ENCODE measurements at places on chromosomes 12 and 14. TPM values are rescaled to one million over a fixed set of nuclear protein-coding genes. Genes with fewer than 3 reads are reported as not detected.
A peak's percentile ranks its signal among the peaks of the same experiment; 100 is the strongest.

The NUP37 gene
- 13.2 TPM for total RNA-seq

DNA sequence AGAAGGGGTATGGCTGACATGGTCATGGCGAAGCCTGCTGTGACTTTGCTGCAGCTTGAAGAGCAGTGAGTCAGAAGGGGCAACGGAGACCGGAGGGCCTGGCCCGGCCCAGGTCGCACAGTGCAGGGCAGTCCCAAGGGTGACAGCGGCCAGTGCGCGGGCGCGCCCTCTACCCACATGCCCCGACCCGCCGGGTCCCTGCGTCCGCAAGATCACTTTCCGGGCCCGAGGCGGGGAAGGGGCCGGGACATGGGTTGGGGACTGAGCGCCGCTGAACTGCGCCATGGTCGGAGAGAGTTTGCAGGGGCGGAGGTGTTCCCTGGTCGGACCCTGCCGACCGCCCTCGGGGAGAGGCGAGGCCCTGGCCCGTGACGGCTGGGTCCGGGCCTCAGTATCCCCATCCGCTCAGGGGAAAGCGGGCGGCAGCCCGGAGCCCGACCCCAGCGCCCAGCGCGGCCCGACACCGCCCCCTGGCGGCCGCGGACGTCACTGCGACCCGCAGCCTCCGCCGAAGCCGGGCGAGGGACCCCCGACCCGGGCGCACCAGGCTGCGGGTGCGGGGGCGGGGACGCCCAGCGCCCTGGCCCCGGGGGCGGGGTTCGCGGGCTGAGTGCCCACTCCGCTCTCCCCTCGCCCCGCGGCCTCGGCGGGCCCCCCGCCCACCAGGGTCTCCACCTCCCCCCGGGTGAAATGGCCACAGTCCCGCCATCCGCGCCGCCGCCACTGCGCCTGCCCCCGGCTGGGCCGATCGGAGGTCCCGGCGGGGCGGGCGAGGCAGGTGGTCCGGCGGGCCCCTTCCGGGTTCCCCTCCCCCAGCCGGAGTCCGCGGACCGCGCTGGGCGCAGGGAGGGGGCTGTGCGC lies 7.2 kb upstream of the ANKRD9 start:
- DNase-seq = peak; percentile 65
- no peaks in the 10 kb centered on the region for H3K27me3 ChIP-seq
- no peaks in the 10 kb centered on the region for H3K36me3 ChIP-seq

GRCh38 chr14:21227981-21228380 lies 41.3 kb downstream of the HNRNPC start:
- peaks cover 78% of the 10 kb centered on the region for H3K36me3 ChIP-seq
- peaks cover 21% of the 10 kb centered on the region for H3K4me1 ChIP-seq
- DNase-seq = no peak
- H3K4me3 ChIP-seq = no peak overlapping the region

DNA sequence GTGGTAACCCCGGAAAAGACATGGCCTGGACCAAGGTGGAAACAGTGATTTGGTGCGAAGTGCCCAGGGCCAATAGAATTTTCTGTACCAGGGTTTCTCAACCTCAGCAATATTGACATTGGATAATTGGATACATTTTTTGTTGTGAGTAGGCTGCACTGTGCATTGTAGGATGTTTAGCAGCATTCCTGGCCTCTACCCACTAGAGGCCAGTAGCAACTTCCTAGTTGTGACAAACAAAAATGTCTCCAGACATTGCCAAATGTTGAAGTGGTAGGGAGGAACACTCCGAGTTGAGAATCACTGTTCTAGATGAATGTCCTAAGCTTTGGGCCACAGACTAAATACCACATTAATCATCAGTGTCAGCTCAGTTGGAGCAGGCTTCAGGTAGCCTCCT lies 6.2 kb upstream of the CGRRF1 start:
- no peaks in the 10 kb centered on the region for H3K4me1 ChIP-seq
- H3K36me3 ChIP-seq = no peaks in the 10 kb centered on the region
- H3K27ac ChIP-seq = peak overlapping the region; percentile 25
- H3K4me3 ChIP-seq = no peak overlapping the region
- no peak for DNase-seq
- no peaks in the 10 kb centered on the region for H3K27me3 ChIP-seq

The SOAT2 gene
- not detected for total RNA-seq

DNA sequence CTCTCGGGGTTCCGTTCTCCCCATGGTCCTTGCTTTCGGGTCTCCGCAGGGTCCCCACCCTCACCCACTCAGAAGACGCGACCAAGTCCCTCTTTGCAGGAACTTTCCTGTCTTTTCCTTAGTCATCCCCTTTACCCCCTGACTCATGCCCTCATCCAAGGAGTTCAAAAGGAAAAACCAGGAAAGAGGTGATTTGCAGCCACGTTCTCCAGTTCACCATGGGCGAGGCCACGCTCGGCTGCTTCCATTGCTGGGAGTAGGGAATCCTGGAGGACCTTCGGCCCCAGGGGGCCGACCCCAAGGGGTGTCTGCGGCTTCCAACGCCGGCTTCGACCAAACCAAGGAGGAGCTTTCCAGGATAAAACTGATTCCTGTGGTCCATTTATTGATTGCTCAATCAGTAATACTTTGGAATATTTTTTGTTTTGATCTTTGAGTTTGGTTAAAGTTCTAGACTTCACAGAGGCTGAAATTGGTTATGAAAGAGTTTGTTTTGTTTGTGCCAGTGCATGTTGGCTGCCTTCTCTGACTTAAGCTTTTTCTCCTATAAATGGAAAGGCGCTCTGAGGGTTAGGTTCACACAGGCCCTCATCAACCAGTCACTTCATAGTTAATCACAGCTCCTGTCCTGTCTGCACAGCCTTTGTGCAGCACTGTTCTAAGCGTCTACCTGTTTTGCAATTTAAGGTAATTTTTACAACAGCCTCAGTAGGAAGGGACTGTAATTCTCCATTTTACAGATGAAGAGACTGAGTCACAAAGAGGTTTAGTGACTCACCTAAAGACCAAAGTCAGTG lies 827 bp downstream of the ALDH2 start:
- peaks cover 48% of the 10 kb centered on the region for H3K4me1 ChIP-seq
- no peak for DNase-seq
- H3K36me3 ChIP-seq = no peaks in the 10 kb centered on the region
- H3K27ac ChIP-seq = peak overlapping the region; percentile 96
- H3K27me3 ChIP-seq = no peaks in the 10 kb centered on the region

The ACVRL1 gene
- total RNA-seq = 195 TPM

DNA sequence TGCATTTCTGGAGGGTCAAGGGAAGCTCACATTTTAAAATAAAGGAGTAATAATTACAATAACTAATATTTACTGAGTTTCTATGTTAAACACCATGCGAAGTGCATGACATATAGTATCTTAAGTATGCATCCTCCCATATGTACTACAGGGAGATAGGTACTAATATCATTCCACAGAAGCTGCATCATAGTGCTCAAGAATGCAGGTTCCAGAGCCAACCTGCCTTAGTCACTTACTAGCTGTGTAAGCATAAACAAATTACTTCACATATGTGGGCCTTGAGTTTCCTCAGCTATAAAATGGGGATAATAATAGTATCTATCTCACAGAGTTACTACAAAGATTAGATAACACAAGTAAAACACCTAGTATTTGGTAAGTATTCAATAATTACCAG lies 18.3 kb downstream of the ARMH4 start:
- H3K27ac ChIP-seq = no peak overlapping the region
- no peaks in the 10 kb centered on the region for H3K27me3 ChIP-seq
- no peaks in the 10 kb centered on the region for H3K4me1 ChIP-seq
- no peak for DNase-seq

DNA sequence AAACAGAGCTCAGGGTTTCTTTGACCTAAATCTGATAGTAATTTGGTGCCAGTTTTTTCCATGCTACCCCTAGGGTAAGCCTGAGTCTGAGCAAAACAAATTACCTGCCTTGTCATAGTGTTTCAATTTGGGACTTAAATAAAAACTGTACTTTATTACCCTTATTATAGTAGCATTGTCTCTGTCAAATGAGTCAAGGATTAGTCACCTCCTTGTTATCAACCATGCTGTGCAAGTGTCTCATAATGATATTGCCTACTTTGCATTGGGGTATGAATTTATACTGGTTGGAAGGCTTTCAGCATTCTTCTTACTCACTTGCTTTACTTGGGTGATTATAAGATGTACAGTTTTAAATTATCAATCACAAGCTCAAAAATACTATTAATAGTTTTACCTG lies 380.0 kb downstream of the LRFN5 start:
- no peaks in the 10 kb centered on the region for H3K36me3 ChIP-seq
- H3K27ac ChIP-seq = no peak overlapping the region
- no peaks in the 10 kb centered on the region for H3K27me3 ChIP-seq

GRCh38 chr12:131152587-131152986 lies 198.9 kb downstream of the ADGRD1 start:
- no peaks in the 10 kb centered on the region for H3K27me3 ChIP-seq
- H3K36me3 ChIP-seq = no peaks in the 10 kb centered on the region
- peak; percentile 36 for DNase-seq
- H3K4me3 ChIP-seq = no peak overlapping the region

DNA sequence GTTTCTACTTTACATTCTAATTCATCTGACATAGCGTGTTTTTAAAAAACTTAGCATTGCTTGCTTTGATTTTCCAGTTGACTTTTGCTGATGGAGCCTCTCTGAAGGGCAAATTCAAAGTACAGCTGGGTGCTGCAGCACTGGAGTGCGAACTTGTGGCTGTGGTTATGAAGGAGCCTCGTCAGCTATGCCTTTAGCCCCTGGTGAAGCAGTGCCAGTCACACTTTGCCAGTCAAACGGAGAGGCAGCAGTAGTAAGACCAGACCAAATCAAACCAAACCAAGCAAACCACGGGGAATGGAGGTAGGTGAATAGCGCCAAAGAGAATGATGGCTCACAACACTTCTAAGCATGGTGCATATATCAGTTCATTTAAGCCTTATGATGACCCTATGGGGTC lies 15.1 kb upstream of the SLC38A2 start:
- no peaks in the 10 kb centered on the region for H3K27me3 ChIP-seq
- no peak overlapping the region for H3K4me3 ChIP-seq
- no peaks in the 10 kb centered on the region for H3K36me3 ChIP-seq
- no peak for DNase-seq
- peaks cover 46% of the 10 kb centered on the region for H3K4me1 ChIP-seq
- peak overlapping the region; percentile 71 for H3K27ac ChIP-seq

The AHNAK2 gene
- total RNA-seq = 12.6 TPM

GRCh38 chr14:40894846-40895245 lies 711.8 kb upstream of the LRFN5 start:
- H3K27me3 ChIP-seq = no peaks in the 10 kb centered on the region
- DNase-seq = no peak
- H3K27ac ChIP-seq = no peak overlapping the region

- H3K36me3 ChIP-seq = no peaks in the 10 kb centered on the region
- H3K27ac ChIP-seq = no peak overlapping the region
- DNase-seq = no peak
These were observed 29.3 kb upstream of the PPP1R12A start for GRCh38 chr12:79964100-79964627.

DNA sequence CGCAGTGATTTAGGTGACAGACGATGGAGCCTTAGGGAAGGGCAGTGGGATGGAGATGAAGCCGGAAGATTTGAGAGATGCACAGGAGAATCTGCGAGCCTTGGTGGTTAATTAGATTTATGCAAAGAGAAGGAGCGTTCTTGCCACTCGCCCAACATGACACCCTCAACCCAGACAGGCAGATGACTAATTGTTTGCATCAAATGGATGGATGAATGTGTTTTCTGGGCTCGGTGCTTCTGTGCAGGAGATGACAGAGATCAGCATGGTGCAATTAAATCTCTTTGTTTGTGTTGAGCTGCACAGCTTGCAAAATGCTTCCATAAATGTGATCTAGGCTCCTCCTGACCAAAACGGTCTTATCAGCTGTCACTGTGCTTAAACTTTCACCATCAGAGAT lies 202.3 kb upstream of the PRMT8 start:
- H3K36me3 ChIP-seq = peaks cover 26% of the 10 kb centered on the region
- no peak overlapping the region for H3K4me3 ChIP-seq
- H3K27ac ChIP-seq = no peak overlapping the region
- H3K4me1 ChIP-seq = no peaks in the 10 kb centered on the region
- H3K27me3 ChIP-seq = no peaks in the 10 kb centered on the region
- no peak for DNase-seq

The HOXC12 gene
- total RNA-seq = not detected

GRCh38 chr12:6266541-6266966 lies 43.9 kb upstream of the PLEKHG6 start:
- no peaks in the 10 kb centered on the region for H3K36me3 ChIP-seq
- no peak overlapping the region for H3K4me3 ChIP-seq
- DNase-seq = no peak
- peaks cover 25% of the 10 kb centered on the region for H3K4me1 ChIP-seq

The GARIN6 gene
- not detected for total RNA-seq

GRCh38 chr14:41586237-41586636 lies 20.4 kb upstream of the LRFN5 start:
- H3K4me3 ChIP-seq = no peak overlapping the region
- no peak overlapping the region for H3K27ac ChIP-seq
- no peaks in the 10 kb centered on the region for H3K27me3 ChIP-seq
- DNase-seq = no peak
- no peaks in the 10 kb centered on the region for H3K4me1 ChIP-seq

The LPAR5 gene
- 4.2 TPM for total RNA-seq

DNA sequence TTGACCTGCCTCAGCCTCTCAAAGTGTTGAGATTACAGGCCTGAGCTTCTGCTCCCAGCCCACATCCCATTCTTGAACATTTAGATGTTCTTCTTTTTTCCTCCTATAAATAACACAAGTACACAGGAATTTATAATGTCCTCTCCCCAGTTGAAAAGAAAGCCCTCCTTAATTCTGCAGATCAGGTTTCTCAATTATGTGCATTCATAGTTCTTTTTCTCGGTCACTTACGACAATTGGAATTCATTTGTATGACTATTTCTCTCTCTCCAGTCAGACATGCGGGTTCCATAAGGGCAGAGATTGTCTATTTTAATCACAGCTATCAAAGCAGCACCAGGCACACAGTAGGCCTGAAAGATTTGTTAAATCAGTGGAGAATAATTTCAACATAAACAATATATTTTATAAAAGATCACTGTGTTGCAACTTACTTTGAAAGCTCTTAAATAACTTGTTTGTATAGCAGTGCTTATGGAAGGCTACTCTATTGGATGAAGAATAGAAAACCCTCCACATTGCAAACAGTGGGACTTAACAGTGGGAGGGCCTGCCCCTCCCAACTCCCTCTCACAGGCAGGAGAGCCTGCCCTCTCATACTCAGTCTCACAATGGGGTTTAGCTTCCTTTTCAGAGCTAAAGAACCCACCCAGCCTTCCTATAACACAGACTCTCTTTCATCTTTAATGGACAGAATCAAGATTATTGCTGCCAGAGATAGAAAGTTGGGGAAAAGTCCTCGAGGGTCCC lies 84.1 kb upstream of the TRAF3 start:
- H3K27me3 ChIP-seq = no peaks in the 10 kb centered on the region
- H3K4me1 ChIP-seq = peaks cover 24% of the 10 kb centered on the region
- H3K27ac ChIP-seq = peak overlapping the region; percentile 53
- H3K36me3 ChIP-seq = no peaks in the 10 kb centered on the region
- DNase-seq = no peak
- H3K4me3 ChIP-seq = no peak overlapping the region

DNA sequence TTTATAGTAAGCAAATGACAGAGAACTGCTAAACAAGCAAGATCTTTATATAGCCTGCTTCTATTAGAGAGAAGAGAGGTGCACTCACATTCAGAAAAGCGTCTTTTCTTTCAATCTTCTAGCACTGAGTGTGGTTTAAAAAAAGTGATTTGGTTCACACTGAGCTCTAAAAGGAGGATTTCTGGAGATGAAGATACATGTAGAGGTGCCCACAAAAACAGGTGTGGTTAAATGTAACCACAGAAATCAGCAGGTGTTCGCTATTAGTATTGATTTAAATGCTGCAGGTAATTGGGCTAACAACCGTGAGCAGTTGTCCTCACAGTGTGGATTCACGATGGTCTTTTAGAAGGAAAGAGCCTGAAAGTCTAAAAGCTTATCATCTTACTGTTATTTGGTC lies 10.7 kb downstream of the PKP2 start:
- H3K36me3 ChIP-seq = no peaks in the 10 kb centered on the region
- no peak overlapping the region for H3K27ac ChIP-seq
- no peaks in the 10 kb centered on the region for H3K27me3 ChIP-seq
- H3K4me3 ChIP-seq = no peak overlapping the region
- no peak for DNase-seq
- H3K4me1 ChIP-seq = no peaks in the 10 kb centered on the region
